CD4-positive, alpha-beta T cell treated with Interleukin-2 at 100 ng/mL for 4 hours (primary cell): ENCODE measurements at places on chromosomes 11 and 22.

GRCh38 chr11:104146421-104146820 is 17.5 kb downstream of the PDGFD start:
- DNase-seq, result no peak

GRCh38 chr11:96664110-96664509 is 274.3 kb downstream of the JRKL start:
- DNase-seq, result no peak

DNA sequence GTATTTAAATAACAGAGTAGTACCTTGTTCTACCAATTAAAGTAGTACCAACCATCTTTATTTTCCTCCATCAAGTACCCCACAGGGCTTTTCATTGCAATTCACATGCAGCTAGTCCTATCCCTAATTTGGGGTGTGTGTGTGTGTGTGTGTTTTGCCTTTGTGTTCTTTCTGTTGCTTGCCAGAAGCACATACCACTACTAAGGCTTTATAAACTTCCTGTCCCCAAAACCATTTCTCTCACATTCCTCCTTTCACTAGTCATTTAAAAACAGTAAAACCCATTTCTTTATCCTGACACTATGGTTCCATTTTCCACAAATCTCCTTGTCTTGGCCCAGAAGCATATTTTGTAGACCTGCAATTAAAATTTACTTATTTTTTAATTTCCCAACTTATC is 54.6 kb downstream of the SLC36A4 start:
- no peak for DNase-seq

DNA sequence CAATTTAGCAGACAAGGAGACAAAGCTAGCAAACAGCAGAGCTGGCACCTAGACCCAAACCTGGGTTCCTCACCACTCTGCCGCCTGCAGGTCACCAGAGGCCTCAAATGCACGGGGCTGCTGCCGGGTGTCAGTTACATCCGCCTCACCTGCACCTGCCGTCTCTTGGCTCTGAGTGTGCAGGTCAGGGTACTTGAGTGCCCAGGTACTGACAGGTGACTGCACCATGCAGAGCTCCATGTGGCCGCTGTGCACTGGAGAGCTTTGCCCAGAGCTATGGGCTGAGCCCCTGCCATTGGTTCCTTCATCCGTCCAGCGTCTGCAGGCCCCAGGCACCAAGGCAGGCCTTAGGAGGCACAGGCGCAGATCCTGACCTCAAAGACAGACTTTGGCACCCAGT is 35.0 kb downstream of the PDGFB start:
- no peak for DNase-seq

GRCh38 chr11:111098091-111098490 is 147.4 kb upstream of the POU2AF2 start:
- no peak for DNase-seq

DNA sequence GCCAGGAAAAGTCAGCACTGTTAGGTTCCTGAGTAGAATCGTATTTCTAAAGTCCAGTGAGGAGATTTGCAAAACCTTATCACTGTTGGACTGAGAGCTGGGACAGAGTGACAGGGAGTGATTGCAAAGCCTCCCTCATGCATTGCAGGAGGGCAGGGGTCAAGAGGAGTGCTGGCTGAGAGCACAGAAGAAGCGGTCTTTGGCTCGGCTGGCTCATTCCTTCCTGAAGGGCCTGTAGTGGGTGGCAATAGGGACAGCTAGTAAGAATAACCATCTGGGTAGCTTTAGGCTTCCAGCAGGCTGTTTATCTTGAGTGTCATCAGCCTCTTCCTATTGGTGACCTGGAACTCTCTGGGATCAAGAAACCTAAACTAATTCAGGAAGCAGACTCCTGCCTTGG is 53.4 kb downstream of the CD44 start:
- no peak for DNase-seq

DNA sequence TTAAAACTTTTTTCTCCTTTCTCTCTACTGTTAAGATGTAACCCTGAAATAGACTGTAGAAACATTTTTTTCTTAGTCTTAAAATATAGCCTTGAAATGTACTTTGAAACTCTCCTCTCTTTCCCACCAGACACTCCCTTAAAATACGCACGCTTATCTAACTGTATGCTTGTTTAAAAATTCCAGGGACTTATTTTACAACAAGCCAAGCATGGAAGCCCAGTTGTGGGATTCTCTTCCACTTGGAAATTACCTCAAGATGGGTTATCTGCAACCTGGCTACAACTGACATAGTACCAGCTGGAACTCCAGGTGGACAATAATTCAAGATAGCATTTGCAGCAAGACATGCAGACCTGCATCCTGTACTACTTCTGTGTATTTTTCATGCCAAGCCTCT is 12.1 kb upstream of the CHORDC1 start:
- no peak for DNase-seq

GRCh38 chr22:46293577-46294260 is 3.0 kb upstream of the GTSE1 start:
- peak; percentile 12 for DNase-seq

DNA sequence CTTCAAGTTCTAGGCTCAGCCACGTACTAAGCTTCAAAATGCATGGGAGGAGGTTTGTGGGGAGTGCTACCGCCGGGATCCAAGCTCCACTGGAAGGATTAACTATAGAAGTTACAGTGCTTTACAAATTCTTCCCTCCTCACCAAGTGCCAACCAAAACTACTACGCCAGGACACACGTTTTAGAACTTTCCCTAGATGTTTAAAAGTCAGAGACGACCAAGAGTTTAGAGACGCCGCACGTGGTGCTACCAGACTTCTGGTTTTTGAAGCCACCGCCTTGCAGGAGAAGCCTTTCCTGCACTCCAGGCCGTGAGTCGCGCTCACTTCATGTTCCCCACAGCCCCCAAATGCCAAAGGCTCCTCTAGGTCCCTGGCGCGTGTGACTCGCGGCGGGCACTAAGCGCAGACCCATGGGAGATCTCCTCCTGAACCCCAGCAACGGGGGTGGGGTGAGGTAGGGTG is 734 bp downstream of the SNU13 start:
- no peak for DNase-seq

- no peak for DNase-seq
These were observed 27.6 kb downstream of the ART5 start for GRCh38 chr11:3613998-3614741.
